Sciatic nerve (tissue), 2 donors: ENCODE measurements at places on chromosomes 7 and 10.

DNA sequence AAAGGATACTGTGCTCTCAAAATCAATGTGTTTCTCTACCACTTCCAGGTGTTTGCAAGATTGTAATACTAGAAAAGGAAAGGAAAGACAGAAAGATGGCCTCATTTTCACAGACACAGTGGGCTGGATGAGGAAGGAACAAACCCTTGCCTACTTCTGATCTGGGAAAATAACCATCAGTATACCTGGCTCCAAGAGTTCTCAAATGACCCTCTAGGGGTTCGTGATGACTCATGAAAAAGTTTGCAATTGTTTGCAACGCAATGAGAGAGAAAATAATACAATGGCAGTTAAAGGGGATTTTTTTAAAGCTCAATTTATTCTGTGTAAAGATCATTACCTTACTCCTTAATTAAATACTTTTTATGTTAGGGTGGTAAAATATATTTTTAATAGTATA, 197.6 kb upstream of the INHBA start:
- no peak for DNase-seq

GRCh38 chr7:120274482-120274881, 1.5 kb downstream of the KCND2 start:
- no peak for DNase-seq

- no peak for DNase-seq
Measured at GRCh38 chr10:1613511-1613910, 123.8 kb downstream of the ADARB2 start.

GRCh38 chr10:59887006-59887405, 19.4 kb downstream of the CCDC6 start:
- DNase-seq: no peak

- DNase-seq: no peak
Measured at GRCh38 chr10:94193466-94193924, 169.2 kb downstream of the NOC3L start.
